ENCODE measurements at places on chromosomes 13 and 19.

DNA sequence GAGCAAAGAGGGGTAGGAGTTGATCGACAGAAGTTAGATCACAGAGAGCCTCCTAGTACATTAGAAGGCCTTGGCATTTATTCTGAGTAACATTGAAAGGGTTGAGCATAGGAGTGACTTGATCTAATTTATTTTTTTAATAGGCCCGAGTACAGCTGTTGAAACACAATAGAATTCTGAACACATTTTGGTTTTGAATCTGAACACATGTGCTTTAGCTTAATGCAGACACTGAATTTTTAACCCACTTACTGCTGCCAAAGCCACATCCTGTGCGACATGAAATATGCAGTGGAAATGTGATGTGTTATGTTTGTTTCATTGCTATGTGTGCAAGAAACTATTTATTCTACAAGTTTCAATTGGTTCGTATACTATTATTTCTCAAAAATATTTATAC is 1505.9 kb downstream of the PCDH9 start:
- peak; percentile 14 for DNase-seq

DNA sequence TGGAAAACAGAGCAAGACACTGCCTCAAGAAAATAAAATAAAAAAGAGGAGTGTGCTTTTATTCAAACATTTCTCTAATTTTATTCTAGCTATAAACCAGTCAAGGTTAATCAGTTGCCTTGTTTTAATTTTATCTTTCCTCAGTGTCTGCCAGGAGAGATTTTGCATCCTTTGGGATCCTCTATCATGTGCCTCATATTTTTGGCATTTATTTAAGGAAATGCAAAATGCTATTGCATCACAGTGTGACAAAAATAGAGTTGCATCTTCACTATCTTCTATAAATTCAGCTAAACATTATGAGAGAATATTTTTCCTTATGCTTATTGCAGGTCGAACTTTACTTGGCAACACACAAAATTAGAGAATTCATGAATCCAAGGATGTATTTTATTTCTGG is 639.0 kb upstream of the KLF12 start:
- no peak for DNase-seq

- DNase-seq: no peak
Measured at GRCh38 chr13:47418206-47418920, 521.5 kb upstream of the HTR2A start.

DNA sequence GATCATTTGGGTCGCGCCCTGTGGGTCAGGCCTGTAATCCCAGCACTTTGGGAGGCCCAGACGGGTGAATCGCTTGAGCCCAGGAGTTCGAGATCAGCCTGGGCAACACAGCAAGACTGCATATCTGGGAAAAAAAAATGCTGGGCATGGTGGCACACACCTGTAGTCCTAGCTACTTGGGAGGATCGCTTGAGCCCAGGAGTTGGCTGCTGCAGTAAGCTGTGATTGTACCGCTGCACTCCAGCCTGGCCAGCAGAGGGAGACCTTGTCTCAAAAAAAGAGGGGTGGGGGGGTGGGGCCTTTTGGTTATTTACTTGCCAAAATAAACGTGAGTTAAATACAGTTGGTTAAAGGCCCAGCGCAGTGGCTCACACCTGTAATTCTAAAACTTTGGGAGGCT is 9.8 kb upstream of the ZNF544 start:
- no peak for DNase-seq

DNA sequence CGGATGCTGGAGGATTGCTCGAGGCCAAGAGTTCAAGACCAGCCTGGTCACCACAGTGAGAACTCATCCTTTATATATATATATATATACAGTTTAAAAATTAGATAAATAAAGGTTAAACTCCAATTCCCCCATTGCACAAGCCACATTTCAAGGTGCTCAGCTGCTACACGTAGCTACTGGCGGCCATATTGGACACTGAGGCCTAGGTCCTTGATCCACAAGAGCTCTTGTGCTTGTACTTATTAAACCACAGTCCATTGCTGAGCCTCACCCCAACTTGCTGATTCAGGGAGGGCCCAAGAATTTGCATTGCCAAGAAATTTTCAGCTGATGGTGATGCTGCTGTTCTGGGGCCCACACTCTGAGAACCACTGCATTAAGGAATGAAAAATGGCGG is 9.6 kb downstream of the TTC9B start:
- no peak for DNase-seq

DNA sequence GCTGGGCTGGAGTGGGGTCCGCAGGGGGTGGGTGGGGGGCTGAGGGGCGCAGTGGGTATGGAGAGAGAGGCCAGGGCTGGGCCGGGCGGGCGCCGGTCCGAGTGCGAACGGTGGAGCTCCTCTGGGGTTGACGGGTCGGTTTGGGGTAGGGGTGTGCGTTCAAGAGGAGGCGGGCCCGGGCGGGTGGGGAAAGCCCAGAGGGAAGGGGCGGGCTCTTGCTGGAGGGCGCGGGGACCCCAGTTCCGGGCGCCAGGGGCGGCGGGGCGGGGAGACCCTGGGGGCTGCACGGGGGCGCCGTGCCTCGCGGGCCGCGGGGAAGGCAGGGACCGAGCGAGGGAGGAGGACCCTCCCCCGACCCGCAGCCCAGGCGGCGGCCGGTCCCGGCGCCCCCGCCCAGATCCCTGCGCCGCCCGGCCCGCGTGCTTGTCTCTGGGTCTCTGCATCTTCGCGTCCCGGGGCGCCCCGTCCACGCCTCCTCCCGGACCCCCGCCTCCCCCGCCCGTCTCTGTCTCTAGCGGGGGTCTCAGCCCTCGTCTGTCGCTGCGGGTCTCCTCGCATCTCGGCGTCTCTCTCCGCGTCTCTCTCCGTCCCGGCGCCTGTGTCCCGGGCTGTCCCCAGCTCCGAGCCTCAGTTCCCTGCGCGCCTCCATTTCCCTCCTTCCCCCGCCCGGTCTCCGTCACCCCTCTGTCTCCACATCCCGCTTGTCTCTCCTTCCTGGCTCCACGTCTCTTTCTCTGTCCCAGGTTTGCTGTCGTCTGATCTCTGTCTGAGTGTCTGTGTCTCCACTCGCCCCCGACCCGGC is 8.3 kb upstream of the SHISA7 start:
- no peak for DNase-seq

GRCh38 chr19:21566073-21566472 is 60.7 kb downstream of the ZNF429 start:
- no peak for DNase-seq

- DNase-seq: no peak
Measured at GRCh38 chr13:70042193-70042592, 65.4 kb upstream of the ATXN8OS start.

- no peak for DNase-seq
Measured at GRCh38 chr19:42247640-42248199, 5.3 kb upstream of the GSK3A start.

DNA sequence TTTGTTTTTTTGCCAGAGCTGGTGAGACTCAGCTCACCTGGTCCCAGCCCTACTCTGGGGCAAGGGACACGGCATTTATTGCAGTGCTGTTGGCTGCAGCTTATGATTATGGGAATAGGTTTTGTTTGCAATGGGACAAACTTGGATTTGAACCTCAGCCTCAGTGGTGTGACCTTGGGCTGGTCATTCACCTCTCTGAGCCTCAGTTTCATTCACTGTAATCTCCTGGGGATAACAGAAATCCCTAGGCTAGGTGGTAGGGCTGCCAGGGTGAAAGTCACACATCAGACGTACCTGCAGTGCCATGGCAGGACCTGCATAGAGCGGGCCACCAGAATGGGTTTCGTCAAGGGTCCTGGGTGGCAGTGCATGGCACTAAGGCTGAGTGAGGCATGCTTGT is 73.7 kb upstream of the MEDAG start:
- DNase-seq: no peak

DNA sequence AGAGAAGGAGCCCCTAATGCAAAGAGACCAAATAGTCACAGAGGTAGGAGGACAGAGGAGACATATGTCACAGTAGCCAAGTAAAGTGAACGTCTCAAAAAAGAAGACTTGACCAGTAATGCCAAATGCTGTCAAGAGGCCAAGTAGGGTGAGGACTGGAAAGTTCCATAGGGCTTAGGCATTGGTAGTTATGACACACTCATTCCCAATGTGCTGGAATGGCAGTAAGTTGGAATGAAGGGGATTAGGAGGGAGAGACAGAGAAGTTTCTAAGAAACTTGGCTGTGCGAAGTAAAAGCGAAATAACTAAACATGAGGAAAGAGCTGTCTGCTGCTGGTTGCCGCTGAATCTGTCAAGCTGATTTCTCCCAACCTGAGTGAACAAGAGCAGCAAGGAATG is 14.9 kb upstream of the FRY start:
- no peak for DNase-seq

- no peak for DNase-seq
Measured at GRCh38 chr13:50339271-50339670, 324.0 kb downstream of the KCNRG start.

GRCh38 chr19:2283835-2284507 is 2.0 kb upstream of the PEAK3 start:
- no peak for DNase-seq
